ENCODE measurements at places on chromosomes 2 and 18.

DNA sequence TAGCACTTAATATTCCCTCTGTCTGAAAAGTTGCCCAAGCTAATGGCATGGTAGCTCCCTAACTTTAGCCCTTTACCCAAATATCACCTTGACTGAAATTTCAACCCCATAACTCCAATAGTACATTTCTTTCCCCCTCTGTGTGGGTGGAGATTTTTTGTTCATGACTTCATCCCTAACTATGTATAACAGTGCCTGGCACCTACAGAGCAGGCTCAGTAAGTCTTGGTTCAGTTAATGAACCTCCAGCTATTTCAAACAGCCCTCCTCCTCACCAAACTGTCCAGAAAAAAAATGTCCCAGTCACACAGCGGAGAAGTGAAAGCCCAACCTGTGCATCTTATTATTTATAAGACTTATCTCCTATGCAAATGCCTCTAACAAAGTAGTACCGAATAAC lies 18.6 kb downstream of the BUB1 start:
- DNase-seq: peak; percentile 79

GRCh38 chr18:63677500-63678225 lies 16.0 kb upstream of the SERPINB3 start:
- DNase-seq: no peak

- DNase-seq: no peak
Measured at GRCh38 chr2:32474381-32474780, 117.6 kb downstream of the BIRC6 start.

- DNase-seq: no peak
Measured at GRCh38 chr2:12978066-12978835, 261.5 kb downstream of the TRIB2 start.

DNA sequence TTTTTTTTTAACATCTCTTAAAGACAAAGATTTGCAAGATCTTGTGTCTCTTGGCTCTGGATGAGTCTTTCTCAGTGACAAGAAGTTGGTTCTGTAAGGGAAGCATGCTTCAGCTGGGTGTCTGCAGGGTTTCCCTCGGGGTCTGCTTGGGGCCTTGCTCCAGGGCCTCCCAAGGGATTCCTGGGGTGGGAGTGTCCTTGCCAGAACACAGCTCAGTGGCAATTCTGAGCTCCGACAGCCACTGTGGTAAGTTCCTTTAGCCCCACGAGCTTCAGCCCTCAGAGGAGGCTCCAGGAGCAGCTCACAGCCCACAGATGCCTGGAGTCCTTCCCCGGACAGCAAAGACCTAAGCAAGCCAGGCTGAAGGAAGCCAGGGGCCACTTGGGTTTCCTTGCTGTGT lies 52.4 kb downstream of the EMX1 start:
- no peak for DNase-seq

GRCh38 chr2:115122701-115123100 lies 680.3 kb downstream of the DPP10 start:
- DNase-seq: peak; percentile 1

DNA sequence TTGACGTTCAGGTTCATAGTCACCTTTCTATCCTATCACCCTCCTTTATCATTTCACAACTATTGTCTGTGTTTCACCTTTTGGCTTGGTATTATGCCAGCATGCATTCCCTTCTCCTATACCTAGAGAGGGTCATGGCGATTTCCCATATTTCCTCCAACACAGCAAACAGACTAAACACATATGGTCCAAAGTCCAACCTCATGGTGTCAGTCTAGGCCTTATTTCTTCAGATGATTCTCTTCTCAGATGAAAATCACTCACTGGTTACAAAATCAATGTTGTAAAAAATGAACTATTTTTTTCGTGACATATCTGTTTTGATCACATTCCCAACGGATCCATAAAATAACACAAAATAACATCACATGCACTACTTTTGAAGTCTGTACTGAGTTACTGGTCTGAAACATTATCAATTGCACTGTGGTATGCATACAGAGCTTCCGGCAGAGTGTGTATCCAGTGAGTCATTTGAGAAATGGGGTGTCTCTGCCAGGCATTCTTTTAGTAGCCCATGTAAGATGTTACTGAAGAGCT lies 204.8 kb upstream of the GALNT5 start:
- DNase-seq: peak; percentile 50

DNA sequence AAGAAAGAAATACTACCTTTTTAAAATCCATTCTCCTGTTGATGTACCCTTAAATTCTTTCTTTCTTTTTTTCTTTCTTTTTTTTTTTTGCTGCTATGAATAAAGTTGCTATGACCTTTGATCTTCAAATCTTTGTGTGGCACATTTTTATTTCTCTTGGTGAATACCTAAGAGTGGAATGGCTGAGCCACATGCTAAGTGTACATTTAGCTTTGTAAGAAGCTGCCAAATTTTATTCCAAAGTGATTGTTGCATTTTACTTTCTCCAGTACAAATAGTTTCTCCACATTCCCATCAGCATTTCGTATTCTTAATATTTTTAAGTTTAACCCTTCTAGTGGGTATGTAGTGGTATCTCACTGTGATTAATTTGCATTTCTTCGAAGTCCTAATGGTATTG lies 88.8 kb upstream of the RAB27B start:
- no peak for DNase-seq

- DNase-seq: no peak
Measured at GRCh38 chr2:207825045-207825954, 55.6 kb upstream of the FZD5 start.

GRCh38 chr18:49690312-49690711 lies 123.0 kb downstream of the ACAA2 start:
- DNase-seq: peak; percentile 96

- DNase-seq: no peak
Measured at GRCh38 chr2:104501342-104501741, 352.6 kb upstream of the POU3F3 start.

GRCh38 chr2:6008726-6009125 lies 316.5 kb downstream of the SOX11 start:
- no peak for DNase-seq

DNA sequence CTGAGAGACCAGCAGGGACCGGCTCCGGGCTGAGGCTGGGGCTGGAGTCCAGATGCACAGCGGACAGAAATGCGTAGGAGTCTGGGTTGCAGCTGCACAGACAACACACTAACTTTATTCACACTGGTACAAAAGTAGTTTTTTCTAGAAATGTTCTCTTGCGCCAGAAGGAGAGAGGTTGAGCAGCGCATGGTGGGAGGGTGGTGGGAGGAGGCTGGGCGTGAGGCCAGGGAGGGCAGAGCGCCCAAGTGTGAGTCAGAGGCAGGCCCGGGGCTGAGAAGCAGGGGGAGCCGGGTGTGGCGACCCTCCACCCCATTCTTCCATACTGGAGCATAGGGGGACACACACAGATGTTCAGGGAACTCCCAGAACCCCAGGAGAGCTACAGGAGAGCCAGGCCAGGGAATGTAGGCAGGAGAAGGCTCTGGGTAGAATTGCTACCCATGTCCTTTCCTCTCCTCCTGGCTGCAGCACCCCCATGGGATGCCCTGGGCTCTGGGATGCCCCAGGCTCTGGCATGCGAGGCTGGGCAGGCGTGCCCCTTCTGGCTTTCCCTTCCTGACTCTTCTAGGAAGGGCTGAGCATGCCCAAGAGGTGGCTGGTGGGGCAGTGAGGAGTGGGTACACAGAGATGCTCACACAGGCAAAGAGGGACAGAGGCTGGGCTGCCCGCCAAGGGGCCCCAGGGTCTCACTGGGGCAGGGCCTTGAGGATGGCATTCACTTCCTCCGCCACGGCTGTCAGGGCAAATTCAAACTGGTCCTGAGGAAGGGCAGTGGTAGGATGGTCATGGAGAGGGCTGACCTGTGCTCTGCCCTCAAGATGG lies 10.6 kb downstream of the DNAJB2 start:
- DNase-seq: peak; percentile 47

- peak; percentile 67 for DNase-seq
Measured at GRCh38 chr2:11129598-11130449, 25.4 kb upstream of the SLC66A3 start.

DNA sequence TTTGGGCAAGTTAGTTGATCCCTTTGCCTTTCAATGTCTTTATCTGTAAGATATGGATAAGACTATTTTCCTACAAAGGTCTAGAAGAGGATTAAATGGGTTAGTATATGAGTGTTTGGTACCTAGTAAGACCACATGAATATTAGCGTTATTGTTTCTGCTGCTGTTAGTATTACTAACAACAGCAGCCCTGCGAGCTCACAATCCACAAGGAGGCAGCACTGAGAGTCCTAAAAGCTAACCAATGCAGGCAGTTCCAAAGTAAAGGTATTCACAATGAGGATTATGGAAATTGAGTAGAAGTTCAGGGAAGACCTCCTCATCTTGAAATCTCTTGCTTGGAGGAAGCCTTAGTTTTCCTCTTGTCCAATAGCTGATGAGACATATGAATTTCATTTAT lies 248.9 kb downstream of the TDRD15 start:
- peak; percentile 45 for DNase-seq

GRCh38 chr2:69381337-69381737 lies 5.7 kb downstream of the GFPT1 start:
- DNase-seq: peak; percentile 45

DNA sequence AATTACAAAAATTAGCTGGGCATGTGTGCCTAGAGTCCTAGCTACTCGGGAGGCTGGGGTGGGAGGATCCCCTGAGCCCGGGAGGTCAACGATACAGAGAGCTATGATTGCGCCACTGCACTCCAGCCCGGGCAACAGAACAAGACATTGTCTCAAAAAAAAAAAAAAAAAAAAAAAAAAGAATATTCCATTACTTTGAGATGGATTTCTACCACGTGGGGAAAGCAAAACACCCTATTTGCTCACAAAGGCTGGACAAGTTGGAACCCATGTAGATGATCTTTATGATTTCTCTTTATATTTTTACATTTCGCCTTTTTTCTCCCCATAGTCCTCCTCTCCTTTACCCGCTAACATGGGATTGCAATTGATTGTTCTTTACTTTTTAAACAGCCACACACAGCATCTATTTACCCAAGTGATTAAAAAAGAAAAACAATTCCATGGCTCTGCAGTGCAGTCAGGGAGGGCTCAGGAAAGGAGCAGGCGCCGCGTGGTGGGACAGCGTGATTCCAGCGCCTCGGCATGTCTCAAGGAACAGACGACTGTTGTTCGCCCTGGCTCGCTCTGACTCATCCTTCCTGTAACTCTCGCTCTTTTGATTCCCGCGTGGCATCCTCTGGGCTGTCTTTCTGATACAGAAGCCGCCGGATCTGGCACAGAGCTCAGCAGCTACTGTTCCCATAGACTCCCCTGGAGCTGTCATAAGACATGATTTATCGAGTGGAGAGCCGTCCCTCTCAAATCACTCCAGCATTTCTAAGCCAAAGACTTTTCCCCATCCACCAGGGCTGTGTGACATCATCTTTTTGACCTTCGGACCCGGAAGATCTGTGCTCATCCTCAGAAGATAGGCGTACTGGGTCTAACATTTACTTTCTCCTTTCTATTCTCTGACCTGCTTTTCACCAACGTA lies 230.4 kb upstream of the AGAP1 start:
- DNase-seq: peak; percentile 86

- no peak for DNase-seq
Measured at GRCh38 chr2:124609667-124610066, 584.6 kb downstream of the CNTNAP5 start.

- no peak for DNase-seq
Measured at GRCh38 chr2:55252832-55253231, 16.2 kb downstream of the MTIF2 start.

DNA sequence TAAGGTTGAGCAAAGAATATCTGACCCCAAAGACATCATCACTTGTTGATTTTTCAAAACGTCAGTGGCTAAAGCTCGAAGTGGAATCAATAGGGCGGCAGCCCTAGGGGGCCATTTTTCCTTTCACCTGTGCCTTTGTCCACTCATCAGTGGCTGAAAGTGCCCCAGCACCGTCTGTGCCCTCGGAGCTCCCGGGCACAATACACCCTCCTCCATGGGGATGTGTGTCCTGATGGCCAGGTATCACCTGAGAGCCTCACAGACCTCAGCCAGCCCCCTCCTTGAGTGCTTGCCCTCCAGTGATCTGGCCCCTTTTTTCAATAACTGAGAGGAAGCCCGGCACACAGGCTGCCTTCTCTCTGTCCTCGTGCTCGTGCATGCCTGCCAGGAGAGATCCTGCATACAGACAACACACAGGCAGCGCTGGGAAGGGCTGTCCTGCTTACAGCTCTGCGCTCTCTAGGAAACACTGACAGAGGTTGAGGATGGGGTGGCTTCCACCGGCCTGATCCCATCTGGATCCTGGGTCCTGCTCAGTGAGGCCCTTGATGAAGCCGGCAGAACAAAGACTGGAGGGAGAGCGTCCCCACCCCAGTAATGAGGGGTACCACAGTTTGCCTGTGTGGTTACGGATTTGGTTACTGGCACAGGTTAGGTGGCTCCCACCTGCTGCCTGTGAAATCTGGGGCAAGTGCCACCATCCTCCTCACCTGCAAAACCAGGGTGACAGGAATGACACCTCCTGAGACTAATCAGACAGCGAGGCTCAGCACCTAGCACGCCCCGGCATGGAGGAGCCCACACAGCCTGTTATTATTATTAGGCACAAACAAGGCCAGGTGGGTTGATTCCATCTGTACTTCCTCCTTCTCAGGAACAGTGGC lies 197.5 kb upstream of the RAB6C start:
- DNase-seq: no peak

DNA sequence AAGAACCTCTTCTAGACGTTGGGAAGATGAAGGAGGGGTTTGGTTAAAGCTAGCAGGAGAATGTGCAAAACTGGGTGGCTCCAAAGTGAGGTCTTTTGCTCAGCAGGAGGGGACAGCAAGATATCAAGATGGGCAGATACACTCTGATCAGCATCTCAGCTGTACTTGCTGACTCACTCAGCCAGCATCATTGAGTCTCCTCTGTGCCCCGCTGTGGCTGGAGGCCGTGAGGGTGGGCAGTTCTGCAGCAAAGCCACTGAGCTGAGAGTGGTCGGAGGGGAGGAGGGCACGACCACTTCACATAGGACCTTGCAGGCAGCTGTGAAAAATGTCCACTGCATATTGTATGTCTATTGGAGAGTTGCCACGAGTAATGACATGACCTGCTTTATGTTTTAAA lies 152.0 kb downstream of the CAPN13 start:
- DNase-seq: no peak

DNA sequence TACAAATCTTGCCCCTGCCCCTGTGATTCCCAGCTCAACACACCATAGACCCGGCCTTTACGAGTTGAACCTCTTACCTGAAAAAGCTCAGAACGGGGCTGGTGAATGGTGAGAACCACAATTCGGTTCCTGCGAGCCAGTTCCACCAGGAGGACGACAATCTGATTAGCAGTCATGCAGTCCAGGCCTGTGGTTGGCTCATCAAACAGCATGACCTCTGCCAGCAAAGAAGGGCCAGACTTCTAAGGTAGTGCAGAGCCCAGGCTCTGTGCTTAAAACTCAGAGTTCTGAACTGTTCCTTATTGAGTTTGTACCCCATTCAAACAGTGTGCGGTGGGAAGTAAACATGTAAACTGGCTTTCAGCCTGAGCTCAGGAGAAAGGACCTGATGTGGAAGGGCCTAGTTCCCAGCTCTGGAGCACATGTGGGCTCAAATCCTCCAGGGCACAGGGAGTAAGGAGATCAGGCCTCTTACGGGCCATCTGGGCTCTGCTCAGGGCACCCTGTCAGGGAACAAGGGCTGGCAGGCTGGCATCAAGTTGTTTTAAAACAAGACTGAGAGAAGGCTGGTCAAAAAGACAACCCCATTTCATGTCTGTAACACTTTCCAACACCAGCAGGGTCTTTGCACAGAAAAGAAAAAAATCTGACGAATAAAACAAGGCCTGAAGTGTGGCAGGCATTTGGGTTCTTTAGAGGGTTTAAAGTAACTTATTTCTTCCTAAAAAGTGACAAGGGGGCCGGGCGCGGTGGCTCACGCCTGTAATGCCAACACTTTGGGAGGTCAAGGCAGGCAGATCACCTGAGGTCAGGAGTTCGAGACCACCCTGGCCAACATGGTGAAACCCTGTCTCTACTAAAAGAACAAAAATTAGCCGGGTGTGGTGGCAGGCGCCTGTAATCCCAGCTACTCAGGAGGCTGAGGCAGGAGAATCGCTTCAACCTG lies 12.1 kb downstream of the ABCG5 start:
- no peak for DNase-seq
